ENCODE measurements at places on chromosomes 7 and 10.

DNA sequence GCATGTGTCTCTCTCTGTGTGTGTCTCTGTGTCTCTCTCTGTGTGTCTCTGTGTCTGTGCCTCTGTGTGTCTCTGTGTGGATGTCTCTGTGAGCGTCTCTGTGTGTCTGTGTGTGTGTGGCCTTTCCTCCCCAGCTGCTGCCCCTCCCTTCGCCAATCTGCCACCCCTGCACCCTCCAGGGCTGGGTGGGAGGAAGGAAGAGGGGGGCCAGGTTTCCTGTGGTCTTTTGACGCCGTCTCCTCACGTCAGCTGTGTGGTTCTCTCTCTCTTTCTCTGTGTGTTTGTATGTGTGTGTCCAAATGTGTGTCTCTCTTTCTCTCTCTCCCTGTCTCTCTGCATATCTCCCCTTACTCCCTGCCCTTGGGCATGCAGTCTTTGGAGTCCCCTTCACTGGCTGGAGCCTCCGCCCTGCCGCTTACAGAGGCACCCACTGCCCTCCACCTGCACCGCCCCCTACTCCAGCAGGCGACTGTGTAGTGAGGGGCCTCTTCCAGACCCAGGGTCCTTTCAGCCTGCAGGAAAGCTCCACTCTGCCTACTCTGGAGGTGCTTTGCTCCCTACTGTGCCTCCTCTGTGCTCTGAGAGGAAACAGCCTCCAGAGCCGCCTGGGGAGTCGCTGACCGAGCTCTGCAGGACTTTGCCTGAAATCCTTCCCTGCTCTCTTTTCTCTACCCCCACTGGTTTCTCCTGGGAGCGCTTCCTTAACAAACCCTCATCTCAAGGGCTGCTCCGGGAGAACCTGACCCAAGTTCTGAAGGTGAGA is 44.2 kb upstream of the C10orf71 start:
- DNase-seq: peak; percentile 31

DNA sequence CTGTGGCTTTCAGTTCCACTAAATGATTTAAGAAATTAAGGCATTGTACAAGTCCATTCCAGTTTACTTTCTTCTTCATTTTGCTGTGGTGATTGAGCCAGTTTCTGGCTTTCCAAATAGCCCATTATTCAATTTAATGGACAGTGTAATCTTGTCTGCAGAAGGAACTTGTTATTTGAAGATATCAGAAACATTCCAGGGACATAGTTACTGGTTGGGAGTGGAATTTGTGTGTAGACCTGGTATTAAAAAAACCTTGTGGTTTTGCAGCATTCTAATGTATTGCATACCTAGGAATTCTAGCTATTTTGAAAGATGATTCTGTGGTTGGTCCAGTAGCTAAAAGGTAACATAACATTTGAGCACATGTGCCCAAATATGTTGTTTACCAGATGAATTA is 72.2 kb downstream of the MCU start:
- DNase-seq: no peak

- DNase-seq: no peak
These were observed 96.8 kb downstream of the COL28A1 start for GRCh38 chr7:7438851-7439250.

GRCh38 chr7:148854983-148855382 is 29.1 kb downstream of the EZH2 start:
- DNase-seq: no peak

DNA sequence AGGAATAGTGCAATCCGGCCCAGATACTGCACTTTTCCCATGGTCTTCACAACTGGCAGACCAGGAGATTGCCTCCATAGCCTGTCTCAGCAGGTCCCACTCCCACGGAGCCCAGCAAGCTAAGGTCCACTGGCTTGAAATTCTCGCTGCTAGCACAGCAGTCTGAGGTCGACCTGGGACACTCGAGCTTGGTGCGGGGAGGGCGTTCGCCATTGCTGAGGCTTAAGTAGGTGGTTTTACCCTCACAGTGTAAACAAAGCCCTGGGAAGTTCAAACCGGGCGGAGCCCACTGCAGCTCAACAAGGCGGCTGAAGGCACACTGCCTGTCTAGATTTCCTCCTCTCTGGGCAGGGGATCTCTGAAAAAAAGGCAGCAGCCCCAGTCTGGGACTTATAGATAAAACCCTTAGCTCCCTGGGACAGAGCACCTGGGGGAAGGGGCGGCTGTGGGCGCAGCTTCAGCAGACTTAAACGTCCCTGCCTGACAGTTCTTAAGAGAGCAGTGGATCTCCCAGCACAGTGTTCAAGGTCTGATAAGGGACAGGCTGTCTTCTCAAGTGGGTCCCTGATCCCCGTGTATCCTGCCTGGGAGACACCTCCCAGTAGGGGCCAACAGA is 293.5 kb upstream of the GALNT17 start:
- DNase-seq: no peak

- DNase-seq: no peak
These were observed 36.8 kb downstream of the MYOF start for GRCh38 chr10:93445097-93445960.

DNA sequence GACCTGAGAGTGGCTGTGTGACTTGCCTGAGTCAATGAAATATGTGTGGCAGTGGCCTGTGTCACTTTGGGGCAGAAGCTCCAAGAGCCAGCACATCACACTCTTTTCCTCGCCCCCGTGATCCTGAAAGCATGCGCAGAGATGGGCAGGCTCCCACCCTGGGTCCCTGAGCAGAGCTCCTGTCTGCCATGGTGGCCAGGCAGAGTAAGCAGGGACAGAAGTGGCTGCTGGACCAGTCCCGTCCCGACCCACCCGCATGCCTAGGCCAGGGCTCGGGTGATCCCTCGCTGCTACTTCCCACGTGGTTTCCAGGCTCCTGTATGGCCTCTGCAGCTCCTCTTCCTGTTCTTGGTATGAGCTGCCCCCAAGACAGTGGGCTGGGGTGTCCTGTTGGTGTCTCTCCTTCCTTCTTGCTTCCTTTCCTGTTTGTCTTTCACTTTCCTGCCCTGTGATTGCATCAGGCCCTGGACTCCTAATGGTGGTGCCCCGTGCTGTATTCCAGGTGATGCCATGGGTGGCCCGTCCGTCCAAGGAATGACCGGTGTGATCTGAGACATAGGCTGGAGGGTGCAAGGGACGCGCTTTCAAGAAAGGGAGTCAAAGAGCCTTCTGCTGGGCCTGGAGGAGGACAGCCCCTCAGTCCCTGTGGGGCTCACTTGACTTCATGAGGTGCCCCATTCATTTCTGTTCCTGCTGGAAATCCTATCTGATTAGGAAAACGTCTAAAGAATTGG is 71.4 kb upstream of the SHH start:
- no peak for DNase-seq

DNA sequence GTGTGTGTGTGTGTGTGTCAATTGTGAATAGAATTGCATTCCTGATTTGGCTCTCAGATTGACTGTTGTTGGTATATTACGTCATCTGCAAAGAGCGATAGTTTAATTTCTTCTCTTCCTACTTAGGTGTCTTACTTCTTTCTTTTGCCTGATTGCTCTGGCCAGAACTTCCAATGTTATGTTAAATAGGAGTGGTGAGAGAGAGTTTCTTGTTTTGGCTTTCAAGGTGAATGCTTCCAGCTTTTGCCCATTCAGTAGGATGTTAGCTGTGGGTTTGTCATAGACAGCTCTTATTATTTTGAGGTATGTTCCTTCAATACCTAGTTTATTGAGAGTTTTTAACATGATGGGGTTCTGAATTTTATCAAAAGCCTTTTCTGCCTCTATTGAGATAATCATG is 34.2 kb upstream of the PRSS37 start:
- DNase-seq: no peak

- DNase-seq: no peak
These were observed 27.2 kb downstream of the ATE1 start for GRCh38 chr10:121900443-121901174.

GRCh38 chr10:19974138-19974537 is 157.9 kb downstream of the PLXDC2 start:
- DNase-seq: no peak

- DNase-seq: no peak
These were observed 9.8 kb upstream of the GIMAP5 start for GRCh38 chr7:150727381-150727780.

GRCh38 chr10:128337860-128338378 is 211.7 kb upstream of the MKI67 start:
- no peak for DNase-seq

GRCh38 chr10:130218181-130218641 is 82.0 kb downstream of the GLRX3 start:
- DNase-seq: no peak

DNA sequence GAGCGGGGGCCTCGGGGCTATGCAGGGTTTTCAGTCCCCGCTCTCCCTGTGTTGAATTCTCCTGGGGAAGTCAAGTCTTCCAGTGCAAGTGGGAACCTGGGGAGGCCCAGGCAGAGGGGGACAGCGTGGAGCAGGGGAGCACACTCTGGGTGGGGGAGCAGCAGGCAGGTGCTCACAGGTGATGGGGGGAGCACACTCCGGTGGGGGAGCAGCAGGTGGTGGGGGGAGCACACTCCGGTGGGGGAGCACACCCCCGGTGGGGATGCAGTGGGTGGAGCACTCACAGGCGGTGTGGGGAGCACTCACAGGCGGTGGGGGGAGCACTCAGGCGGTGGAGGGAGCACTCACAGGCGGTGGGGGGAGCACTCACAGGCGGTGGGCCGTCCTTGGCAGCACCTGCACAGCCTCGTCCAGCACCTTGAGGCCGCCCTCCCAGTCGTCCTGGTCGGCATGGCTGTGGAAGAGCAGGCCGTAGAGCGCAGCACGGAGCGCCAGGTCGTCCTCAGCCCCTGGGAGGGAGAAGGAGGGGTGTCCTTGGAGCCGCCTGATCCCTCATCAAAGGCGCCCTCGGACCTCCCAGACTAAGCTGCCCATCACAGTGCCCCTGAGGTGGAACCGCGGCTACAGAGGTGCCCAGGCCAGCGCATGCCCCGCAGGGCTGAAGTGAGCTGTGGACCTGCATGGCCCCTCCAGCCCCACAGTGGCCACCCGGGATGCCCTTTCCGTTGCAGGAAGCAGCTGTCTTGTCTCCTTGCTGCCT is 56.7 kb downstream of the CFAP46 start:
- no peak for DNase-seq

GRCh38 chr7:71491336-71491735 is 359.4 kb downstream of the GALNT17 start:
- no peak for DNase-seq

- no peak for DNase-seq
These were observed 172.0 kb downstream of the BAMBI start for GRCh38 chr10:28849309-28849708.

GRCh38 chr7:37369906-37370305 is 78.8 kb downstream of the ELMO1 start:
- no peak for DNase-seq

- no peak for DNase-seq
These were observed 749.4 kb downstream of the AUTS2 start for GRCh38 chr7:70347463-70348254.

GRCh38 chr10:126264102-126265018 is 123.9 kb downstream of the ADAM12 start:
- no peak for DNase-seq

DNA sequence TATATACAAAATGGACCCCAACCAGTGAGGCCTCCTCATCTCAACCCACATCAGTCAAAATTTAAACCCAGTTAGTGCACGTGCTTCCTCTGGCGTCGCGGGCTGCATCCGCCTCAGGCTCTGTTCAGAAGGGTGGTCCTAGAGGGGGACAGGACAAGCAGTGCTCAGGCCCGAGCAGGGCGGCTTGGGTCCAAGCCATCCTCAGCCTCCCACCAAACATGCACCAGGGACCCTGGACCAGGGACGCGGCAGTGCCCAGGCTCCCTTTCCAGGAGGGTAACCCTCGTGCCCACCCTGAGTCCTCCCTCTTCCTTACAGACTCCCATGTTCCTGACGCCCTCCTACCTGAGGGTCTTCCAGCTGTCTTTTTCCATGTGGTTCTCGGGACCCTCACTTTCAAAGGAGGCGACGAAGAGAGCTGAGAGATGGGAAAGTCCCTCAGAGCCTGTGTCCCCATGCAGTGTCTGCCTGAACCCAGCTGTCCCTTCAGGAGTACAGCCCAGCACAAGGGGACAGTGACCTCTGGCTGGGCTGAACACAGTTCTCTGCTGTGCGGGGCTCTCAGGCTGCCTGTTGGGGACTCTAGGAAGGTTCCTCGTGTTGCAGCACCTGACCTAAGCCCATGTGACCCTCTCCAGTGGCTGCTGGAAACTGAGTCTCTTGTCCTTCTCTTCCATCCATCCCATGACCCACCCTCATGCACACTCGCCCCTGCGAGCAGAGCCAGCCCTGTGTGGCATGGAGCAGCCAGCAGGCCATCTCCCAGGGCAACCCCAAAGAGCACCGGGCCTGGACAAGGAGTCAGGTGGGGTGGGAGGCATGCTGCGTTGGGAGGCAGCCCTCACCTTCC is 58.1 kb downstream of the CSGALNACT2 start:
- no peak for DNase-seq

DNA sequence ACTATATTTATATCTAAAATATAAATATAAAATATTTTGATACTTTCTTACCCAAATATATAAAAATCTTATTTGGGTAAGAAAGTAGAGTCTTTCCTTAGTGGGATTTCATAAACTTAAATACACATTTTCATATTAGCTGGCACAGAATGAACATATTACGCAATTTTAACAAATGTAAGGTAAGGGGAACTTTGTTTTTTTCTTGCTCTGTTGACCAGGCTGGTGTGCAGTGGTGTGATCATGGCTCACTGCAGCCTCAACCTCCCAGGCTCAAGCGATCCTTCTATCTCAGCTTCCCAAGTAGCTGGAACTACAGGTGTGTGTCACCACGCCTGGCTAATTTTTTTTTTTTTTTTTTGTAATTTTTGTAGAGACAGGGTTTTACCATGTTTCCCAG is 18.3 kb downstream of the CYP26A1 start:
- no peak for DNase-seq

Measured in effector memory CD4-positive, alpha-beta T cell (primary cell).